ENCODE measurements at places on chromosomes 5 and 9.

GRCh38 chr9:130343445-130343918 is 77.9 kb downstream of the HMCN2 start:
- no peak for DNase-seq

DNA sequence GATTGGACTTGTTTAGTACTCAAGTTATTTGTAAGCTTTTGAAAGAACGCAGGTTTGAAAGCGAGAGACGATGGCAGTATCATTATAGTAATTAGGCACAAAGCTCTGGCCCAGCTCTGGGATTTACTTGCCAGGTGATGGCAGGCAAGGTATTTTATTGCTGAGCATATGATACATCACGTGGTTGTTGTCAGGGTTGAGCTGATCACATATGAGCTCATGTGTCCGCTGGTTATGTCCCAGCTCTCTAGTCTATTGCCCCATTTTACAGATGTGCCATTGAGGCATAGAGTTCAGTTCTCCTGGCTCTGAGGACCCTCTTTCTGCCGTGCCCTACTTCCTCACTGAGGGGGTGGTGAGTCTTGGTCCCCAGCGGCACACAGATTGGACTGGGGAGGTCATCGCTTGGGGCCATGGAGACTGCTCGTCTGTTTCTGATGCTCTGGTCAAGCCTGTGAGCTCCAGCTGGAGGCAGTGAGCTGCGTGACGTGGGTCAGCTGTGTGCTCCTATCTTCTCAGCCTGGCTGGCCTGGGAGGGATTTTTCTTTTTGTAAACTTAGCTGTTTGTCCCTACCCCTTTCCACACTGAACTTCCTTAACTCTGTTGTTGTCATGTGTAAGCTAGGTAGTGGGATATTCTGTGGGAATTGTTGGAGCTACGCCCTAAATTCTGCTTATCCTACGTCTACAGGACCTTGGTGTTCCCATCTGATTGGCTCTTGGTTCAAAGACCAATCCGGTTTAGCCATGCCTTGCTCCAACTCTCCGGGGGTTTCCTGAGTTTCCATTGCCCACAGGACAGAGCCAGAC is 2.2 kb downstream of the NXNL2 start:
- DNase-seq, result no peak

DNA sequence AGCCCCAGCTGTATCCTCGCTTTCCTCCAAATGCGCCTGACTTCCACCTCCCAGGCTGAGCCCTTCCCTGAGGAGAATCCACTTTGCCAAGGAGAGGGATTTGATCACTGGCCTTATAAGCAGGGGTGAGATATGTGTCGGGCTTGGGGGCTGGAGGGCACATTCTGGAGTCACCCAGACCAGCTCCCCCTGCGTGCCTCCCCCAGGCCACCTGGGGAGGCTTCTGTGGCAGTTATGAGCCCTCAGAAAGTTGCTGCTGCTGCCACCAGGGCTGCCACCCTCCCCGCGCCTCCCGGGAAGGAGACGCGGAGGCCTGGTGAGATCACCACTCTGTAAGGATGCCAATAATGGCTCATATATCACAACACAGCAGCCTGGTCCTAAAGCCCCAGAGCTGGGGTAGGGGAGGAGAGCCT is 211.5 kb downstream of the PAPPA start:
- DNase-seq, result no peak

DNA sequence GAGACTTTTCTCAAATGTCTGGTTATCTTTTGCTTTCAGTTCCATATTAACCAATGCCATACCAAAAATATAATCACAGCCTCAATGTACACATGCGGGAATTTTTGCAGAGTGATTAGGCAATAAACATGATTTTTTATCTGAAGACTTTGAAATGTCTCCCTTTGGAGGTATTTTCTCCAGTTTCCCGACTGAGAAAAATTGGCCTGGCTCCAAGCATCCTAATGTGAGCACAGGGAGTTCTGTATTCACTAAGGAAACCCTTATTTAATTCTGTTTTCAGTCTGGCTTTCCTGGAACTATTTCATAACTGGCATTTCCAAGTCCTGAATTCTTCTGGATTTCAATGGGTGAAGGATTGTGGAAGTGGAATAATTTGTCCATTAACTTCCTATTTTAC is 8.5 kb downstream of the HCN1 start:
- DNase-seq, result no peak

GRCh38 chr5:54908774-54909525 is 76.4 kb downstream of the ESM1 start:
- DNase-seq, result no peak

DNA sequence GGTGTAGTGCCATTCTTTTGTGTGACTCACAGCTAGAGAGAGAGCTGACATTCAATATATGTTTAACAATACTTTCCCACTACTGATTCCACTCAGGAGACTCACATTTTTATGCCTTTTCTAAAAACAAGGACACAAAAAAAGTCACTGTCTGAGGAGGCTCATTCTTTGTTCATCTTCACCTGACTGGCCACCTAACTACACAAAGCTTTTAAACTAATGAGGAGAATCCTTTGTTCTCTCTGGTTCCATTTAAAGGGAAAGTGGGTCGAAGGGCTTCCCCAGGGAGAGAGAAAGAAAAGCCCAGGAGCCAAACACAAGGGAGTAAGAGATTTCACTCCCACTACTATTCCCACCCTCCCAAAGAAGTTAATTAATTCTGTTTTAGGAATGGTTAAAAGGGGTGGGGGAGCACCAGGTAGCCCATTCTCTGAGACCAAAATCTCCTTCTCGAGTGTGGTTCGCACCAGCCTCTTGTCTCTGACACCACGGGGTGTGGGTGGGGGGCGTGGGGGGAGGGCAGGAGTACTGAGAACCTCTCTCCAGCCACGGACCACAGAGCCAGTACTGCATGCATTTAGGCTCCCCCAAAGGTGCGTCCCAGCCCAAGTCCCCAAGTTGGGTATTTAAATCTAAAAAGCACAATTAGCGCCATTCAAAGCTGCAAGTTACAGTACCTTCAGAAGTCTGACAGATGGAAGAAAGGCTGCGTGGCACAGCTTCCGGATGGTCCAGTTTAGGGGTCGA is 747 bp downstream of the TRPM3 start:
- no peak for DNase-seq

DNA sequence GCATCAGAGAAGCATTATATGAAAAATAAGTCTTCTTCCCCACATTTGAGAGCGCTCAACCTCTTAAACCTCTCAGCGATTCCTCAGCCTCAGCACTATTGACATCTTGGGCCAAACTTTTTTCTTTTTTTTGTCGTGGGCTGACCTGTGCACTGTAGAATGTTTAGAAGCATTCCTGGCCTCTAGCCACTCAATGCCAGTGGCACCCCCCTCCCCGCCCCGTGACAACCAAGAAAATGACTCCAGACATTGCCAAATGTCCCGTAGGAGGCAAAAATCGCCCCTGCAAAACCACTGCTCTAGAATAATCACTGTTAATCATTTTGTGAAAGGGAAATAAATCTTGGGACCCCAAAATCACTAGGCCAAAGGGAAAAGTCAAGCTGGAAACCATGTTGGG is 129.1 kb upstream of the BOD1 start:
- DNase-seq, result no peak

DNA sequence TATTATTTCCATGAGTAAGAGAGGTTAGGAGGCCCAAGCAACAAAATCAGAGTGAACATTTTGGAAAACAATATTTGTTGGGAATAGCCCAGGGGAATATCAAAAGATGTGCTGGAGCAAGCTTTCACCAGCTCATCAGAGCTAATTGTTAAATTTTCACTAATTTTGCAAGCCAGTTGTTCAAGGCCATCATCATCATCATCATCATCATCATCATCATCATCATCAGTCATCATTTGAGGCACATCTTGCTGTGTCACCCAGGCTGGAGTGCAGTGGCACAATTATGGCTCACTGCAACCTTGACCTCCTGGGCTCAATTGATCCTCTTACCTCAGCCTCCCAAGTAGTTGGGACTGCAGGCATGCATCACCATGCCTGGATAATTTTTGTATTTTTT is 350.5 kb upstream of the MEF2C start:
- no peak for DNase-seq

DNA sequence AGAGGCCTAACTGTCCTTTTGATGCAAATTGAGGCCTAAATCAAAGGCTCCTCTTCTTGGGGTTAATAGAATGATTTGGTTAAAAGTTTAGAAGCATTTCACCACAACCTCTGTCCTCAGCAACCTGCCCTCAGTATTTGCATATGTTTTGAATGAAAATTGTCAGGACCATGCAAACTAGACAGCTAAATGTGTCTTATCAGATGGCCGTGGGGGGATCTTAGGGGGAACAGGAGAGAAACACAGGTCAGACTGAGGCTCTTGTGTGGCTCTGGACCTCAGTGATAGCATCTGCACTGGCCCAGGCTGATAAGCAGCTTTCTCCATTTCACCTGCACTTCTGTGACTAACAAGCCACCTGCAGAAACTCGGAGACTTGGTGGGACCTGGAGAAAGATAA is 49.0 kb downstream of the FOXI1 start:
- no peak for DNase-seq

- DNase-seq, result no peak
These were observed 41.7 kb downstream of the KLF4 start for GRCh38 chr9:107447834-107448233.

DNA sequence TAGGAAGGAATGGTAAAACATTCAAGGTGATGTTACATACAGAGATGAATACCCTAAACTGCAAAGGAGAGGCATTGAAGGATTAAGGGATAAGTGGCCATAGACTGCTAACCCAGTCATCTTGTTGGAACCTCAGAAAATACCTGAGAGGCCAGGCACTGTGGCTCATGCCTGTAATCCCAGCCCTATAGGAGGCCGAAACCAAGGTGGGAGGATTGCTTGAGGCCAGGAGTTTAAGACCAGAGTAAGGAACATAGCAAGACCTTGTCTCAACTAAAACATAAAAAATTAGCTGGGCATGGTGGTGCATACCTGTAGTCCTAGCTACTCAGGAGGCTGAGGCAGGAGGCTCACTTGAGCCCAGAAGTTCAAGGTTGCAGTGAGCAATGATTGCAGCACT is 10.9 kb downstream of the ECM2 start:
- DNase-seq, result no peak

- no peak for DNase-seq
These were observed 48.6 kb downstream of the SEMA4D start for GRCh38 chr9:89449261-89449671.

DNA sequence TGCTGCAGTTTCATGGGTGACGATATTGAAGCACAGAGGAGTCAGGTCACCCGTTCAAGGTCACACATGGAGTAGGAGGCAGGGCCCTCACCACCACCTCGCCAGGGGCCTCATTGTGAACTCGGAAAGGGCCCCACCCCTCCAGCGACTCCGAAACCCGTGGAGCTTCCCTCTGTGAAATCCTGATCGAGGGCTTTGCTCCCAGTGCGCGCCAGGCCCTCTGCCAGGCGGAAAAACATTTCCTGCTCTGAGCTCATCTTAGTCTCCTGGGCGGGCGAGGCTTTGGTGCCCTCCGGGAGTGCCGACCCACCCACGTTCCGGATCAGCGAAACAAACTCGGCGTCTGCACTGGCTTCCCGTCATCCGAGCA is 75.0 kb upstream of the FCN1 start:
- DNase-seq, result no peak

DNA sequence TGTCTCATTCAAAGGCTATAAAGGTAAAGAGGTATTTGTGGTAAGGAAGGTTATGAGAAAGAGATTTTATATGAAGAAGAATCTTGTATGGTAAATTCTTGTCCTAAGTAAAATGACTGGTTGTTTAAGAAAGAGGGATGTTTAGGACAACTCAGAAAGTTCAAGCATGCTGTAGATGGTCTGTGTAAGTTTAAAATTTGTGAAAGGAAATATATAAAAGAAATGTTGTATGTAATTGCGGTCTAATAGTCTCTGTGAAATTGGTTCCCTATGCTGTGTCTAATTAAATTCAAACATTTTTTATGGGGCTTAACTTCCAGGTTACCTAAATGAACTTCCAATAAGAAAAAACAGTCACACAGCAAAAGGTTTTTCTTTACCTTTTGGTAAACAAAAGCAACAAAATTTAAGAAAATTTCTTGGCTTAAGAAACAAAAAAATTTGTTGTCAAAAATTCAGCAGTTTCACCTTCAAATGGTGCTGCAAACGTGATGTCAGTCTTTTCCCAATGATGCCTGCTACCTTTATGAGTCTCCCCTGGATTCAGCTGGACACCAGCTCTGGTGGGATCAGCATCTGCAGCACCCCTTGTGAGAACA is 83.0 kb upstream of the FCN1 start:
- DNase-seq, result no peak
